ENCODE measurements at places on chromosomes 13 and 19.
A peak's percentile ranks its signal among the peaks of the same experiment; 100 is the strongest.

DNA sequence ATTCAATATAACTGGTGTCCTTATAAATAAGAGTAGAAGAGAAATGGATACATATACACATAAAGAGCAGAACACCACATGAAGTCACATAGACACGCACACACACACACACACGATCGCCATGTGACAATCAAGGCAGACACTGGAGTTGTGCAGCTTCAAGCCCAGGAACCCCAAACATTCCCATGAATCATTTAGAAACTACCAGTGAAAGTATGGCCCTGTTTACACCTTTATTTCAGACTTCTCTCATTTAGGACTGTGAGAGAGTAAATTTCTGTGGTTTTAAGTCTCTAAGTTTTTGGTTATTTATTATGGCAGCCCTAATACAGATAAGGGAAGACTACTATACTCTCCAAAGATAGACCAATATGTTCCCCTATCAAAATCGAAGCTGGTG, 20.4 kb upstream of the TNFSF13B start:
- no peak for DNase-seq

GRCh38 chr19:1851654-1852580, 3.6 kb upstream of the REXO1 start:
- DNase-seq: no peak

- no peak for DNase-seq
Observed at GRCh38 chr13:113357529-113357928, 6.4 kb downstream of the GRTP1 start.

- no peak for DNase-seq
Observed at GRCh38 chr13:74250738-74251190, 116.6 kb upstream of the KLF12 start.

GRCh38 chr13:32209652-32210051, 105.5 kb downstream of the ZAR1L start:
- no peak for DNase-seq

DNA sequence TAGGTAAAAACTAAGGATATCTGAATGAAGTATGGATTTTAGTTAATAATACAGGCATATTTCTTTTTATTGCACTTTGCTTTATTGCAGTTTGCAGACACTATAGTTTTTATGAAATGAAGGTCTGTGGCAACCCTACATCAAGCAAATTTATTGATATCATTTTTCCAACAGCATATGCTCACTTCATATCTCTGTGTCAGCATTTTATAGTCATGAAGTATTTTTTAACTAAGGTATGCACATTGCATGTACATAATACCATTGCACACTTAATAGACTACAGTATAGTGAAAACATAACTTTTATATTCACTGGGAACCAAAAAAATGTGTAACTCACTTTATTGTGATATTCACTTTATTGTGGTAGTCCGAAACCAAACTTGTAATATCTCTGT, 236.3 kb downstream of the SUCLA2 start:
- no peak for DNase-seq

GRCh38 chr13:19071161-19071936, 110.3 kb downstream of the TUBA3C start:
- no peak for DNase-seq

GRCh38 chr13:46401432-46401831, 14.4 kb upstream of the RUBCNL start:
- DNase-seq: no peak

GRCh38 chr13:77896977-77897376, 21.7 kb downstream of the EDNRB start:
- DNase-seq: no peak

GRCh38 chr13:110168999-110169933, 137.7 kb downstream of the COL4A1 start:
- DNase-seq: no peak

GRCh38 chr19:11738746-11739620, at the start of gene ZNF823:
Gene ZNF823 (minus strand): TSS chr19:11738946. CDS start chr19:11738819, 127 bp downstream.
- DNase-seq: peak; percentile 95

DNA sequence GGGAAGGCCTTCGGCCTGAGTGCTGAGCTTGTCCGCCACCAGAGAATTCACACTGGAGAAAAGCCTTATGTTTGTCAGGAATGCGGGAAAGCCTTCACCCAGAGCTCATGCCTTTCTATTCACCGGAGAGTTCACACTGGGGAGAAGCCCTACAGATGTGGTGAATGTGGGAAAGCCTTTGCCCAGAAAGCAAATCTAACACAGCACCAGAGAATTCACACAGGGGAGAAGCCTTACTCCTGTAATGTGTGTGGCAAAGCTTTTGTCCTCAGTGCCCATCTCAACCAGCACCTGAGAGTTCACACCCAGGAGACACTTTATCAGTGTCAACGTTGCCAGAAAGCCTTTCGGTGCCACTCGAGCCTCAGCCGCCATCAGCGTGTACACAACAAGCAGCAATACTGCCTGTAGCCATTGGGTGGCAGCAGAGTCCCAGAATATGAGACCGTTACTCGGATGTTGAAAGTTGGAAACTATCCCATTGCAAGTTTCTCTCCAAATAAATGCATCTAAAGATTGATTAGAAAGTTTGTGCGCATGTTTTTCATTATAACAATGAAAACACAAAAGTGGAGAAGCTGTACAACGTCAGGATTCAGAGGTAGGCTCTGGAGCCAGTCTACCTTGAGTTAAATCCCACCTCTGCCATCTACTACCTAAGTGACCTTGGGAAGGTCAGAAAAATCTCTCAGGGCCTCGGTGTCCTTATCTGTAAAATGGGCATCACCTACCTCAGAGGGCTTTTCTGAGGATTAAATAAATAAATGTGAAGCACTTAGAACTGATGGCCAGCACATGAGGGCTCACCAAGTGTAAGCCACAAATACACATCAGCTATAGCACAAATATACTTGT, 21.1 kb downstream of the ZNF473 start:
- DNase-seq: peak; percentile 41

DNA sequence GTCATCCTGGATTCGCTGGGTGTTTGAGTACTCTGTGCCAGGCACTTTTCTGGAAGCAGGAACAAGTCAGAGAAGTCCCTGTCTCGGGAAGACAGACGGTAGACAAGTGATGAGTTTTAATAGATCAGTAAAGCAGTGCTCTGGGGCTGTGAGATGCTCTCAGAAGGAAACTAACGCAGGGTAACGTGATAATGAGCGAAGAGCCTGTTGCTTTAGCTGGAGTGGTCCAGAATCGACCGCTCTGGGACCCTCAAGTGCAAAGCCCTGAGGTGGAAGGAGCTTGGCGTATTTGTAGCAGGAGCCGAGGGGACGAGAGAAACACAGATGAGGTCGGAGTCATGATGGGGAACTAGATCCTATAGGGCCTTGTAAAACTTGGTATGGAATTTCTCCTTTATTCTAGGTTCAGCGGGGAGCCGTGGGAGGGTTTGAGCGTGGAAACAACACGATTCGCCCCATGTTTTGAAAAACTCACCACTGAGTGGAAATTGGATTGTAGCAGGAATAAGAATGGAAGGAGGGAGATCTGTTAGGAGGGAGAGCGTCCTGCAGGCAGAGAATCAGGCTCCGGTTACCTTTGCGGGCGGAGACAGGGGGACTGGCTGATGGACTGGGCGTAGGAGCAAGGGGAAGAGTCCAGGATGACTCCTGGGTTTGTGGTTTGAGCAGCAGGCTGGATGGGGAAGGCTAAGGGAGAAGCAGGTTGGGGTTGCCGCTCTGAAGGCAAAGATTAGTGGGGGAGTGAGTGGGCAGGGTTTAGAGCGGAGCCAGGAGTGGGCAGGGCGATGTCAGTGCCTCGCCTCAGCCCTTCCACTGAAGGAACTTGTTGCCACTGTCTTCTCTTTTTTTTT, 763 bp downstream of the POLD1 start:
- no peak for DNase-seq

DNA sequence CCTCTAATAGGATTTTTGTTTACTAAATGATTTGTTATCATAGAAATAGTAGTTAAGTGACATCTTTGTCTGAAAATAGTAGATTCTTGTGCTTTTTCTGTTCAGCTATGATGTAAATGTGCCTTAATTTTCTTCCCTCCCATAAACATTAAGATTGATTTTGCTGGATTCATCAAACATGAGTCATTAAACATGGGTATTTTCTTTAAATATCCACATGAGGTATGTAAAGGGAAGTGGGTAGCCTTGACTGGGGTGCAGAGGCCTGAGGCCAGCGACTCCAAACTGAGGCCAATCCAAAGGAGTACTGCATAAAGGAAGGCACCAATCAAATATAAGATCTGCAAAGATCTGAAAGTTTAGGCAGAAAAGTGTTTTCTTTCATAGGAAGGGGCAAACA, 3.7 kb downstream of the ZNF136 start:
- DNase-seq: no peak

DNA sequence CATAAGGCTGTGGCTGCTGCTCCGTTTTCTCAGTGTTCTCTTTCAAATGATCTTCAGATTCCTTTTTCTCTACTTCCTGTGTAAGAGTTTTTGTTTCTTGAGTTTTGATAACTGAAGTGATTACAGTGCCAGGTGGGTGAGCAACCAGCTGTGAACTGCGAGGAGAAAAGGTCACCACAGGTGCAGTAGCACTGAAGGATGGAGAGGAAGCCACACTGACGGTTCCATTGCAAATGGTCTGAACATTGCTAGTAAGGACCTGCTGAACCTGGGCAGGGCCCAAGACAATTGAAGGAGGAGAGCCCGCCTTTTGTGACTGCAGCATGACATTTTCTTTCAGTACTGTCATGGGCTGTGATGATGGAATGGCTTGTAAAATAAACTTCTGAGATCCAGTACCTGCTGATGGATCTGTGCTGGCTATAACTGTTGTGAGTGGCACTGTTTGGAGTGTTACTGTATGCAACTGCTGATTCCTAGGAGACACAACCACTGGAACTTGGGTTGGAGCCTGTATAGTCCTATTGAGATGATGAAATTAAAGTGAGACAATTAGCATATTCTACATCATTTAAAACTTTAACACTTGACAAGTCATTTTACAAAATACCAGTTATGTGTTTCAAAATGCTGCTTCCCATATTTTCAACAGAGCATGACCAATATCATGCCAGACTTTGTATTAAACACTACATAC, 85.5 kb downstream of the ELF1 start:
- DNase-seq: no peak

DNA sequence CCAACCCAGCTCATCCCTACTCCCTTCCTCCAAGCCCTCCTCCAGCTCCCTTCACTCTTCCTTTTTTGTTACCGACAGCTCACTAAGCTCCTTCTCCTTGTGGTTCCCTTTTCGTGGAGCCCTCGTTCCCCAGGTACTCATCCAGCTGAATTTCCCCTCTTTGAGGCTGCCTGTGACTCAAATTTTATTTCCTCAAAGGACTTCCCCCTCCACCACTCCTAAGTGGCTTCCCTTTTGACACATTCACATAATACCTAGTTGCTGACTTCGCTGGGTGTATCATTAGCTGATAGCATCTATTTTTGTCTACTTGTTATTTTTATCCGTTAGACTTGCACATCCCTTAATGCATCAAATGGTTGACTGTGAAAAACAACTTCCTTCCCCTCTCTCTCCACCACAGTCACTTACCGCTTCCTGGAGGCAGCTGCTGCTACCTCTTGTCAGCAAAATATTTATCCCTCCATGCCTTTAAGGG, 14.5 kb downstream of the FFAR2 start:
- DNase-seq: no peak

DNA sequence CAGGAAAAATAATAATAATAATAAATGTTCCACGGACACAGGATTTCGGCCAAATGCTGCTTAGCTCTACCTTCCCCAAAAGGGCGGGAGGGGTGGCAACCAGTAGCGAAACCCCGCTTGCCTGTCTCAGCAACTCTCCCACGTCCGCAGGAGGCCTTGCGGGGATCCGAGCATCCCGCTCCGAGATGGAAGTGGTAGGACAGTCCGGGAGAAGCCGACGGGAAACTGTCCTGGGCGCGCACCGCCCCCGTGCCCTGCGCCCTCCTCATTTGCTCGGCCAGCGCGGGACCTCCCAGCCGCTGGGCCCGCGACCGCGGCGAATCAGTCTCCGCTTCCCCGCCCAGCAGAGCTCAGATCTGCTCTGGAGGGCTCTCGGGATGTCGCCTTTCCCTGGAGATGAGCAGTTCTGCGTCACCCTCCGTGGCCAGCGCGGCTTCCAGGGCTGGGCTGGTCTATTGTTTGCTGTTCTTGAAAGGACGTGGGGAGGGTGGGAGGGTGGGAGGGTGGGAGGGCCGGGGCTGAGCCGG, 48.9 kb upstream of the PABPC3 start:
- DNase-seq: no peak

DNA sequence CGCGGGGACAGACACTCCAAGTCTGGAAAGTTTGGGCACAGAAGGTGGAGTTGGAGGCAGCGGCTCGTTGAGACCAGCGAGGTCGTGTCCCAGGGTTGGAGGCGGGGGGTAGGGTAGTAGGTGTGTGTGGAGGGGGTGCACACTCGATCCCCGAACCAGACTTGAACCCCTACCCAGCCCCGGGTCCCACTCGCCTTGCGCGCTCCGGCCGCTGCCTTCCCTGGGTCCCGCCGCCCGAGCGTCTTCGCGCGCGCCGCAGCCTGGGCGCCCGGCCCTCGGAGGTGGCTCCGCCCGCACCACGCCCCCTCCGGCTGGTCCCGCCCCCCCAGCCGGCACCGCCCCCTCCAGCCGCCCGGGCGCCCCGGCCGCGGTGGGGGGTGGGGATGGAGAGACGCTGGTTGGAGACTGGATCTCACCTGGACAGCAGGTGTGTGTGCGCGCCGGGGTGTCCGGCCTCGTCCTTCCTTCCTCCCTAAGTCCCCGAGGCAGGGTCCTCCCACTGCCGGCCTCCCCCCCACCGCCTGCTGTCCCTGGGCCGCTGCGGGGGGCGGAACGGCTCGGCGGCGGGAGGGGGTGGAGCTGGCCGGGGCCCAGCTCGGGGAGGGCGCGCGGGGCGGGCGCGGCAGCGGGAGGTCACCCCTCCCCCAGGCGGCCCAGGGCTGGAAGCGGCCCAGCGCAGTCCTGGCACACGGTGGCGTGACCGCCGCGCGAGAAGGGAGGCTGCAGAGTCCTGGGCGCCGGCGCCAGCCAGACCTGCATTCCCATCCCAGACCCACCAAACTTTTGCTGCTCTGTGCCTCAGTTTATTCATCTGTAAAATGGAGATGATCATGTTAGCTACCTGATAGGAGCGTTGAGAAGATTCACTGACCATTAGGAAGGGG, at the start of gene KANK2:
KANK2 (minus strand) TSS at position 255 of the 884 bp plus-strand sequence. CDS start 3,034 bp downstream, outside the sequence.
- peak; percentile 56 for DNase-seq

DNA sequence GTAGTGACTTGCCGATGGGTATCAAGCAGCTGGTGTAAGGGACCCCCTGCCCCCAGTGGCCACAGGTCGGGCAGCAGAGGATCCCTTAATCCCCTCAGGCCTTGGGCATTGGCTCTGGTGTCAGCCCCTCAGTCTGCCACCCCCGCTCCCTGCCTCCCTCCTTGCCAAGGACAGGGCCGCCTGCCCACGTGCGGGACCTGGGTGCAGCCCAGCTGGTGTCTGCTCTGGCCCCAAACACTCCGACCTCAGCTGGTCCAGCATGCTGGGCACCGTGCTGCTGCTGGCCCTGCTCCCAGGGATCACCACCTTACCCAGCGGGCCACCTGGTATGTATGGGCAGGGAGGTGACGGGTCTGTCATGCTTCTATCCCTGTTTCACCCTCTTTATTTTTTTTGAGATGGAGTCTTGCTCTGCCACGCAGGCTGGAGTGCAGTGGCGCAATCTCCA, at the start of gene TGFBR3L:
TGFBR3L (plus strand) TSS at position 233 of the 448 bp plus-strand sequence.
- DNase-seq: no peak

Measured in activated CD8-positive, alpha-beta memory T cell treated with anti-CD3 and anti-CD28 coated beads for 48 hours (primary cell).